ENCODE measurements at places on chromosomes 2 and 18.

DNA sequence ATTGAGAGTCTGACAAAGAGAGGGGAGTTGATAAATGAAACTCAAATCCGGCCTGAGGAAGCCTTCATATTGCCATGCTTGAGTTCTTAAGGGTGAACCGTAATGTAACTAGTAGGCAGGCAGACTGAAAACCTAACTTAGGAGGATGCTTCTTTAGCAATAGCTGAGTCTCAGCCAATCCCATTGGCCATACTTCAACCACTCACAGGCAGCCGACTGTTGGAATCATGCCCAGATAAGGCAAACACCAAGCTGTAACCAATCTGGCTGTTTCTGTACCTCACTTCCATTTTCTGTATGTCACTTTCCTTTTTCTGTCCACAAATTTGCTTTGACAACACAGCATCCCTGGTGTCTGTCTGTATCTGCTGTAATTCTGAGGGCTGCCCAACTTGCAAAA, 39.5 kb downstream of the TPRKB start:
- no peak for DNase-seq

GRCh38 chr18:35060122-35060815, 19.1 kb downstream of the MAPRE2 start:
- no peak for DNase-seq

GRCh38 chr2:241111440-241111805, 9.3 kb upstream of the MTERF4 start:
- DNase-seq: no peak

GRCh38 chr18:46680784-46681695, 24.0 kb upstream of the LOXHD1 start:
- no peak for DNase-seq

DNA sequence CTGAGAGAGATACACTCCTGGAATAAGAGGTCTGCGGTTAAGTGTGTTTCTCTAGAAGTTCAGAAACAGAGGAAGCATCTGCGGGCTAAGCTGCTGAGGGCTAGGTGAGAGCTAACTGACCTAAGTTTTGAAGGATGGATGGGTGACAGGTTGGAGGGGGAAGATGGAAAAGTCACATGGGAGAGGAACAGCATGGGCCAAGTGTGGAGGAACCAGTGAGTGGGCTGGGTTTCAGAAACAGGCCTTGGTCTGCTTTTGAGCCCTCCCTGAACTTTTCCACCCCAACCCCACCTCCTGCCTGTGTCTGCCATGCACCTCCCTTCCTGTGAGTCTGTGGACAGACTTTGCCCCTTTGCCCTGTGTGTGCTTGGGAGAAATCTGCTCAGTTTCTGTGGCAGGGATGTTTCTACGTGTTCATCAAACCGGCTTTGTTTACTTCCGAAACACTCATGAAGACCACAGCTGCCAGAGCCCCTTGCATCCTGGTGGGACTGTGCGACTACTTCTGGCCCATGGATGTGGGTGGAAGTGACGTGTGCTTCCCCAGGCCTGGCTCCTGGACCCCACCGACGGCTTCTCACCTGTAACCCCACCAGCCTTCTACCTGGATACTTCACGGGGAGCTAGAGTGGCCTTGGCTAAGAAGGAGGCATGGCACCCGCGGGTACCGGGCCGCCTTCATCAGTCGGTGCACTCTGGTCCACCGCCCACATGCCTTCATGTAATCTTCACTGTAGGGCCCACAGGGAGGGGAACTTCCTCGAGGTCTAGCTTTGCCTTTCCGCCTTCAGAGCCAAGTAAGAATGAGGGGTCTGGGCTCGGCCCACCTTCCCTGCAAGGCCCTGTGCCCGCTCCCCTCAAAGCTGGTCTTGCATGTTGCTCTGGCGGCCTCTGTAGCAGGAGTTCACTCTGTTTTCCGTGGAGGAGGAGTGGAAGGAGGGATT, 1.4 kb upstream of the HPCAL1 start:
- no peak for DNase-seq

DNA sequence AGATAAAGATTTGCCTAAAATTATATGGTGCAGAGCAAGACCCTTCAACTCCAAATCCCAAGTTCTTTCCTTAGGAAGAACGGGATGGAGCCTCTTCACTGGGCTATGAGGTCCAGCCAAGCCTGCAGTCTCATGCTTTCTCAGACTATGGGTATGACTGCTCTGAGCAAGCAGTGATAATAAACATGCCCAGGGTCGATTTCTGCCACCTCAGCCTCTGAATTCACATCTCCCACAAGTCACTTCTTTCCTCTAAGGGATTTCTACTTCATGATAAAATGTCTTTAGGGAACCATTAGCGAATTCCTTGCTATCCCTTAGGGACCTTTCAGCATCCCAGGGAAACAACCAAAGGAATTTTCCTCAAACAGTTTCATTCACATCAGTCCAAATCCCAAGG, 94.8 kb downstream of the GFPT1 start:
- DNase-seq: no peak

DNA sequence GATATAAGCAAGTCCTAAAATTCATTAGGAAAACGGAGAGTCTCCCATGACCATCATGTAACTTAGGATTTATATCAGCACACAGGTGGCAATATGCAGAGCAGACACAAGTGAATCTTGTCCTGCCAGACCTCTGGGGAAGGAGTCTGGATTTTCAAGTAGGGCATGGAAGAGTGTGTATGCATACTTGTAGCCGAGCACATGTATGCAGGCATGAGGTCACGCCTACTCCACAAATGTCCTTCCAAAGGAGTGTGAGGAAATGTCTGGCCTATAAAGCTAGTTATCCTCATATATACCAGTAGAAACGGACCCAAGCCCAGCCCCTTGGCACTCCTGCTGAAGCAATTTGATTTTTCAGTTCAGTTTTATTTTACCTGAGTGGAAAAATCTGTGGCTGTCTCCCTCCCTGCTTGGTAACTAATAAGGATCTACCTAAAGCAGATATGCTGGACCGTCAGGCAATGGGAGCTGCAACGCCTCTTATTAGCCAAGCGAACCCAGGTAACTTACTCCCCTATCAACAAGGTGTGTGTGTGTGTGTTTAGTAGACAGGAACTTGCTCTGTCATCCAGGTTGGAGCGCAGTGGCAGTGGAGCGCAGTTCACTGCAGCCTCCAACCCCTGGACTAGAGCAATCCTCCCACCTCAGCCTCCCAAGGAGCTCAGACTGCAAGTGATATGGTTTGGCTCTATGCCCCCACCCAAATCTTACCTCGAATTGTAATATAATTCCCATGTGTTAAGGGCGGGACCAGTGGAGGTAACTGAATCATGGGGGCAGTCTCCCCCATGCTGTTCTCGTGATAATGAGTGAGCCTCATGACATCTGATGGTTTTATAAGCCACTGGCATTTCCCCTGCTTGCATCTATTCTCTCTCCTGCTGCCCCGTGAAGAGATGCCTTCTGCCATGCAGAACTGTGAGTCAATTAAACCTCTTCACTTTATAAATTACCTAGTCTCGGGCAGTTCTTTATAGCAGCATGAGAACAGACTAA, 2.8 kb downstream of the STAT1 start:
- no peak for DNase-seq

DNA sequence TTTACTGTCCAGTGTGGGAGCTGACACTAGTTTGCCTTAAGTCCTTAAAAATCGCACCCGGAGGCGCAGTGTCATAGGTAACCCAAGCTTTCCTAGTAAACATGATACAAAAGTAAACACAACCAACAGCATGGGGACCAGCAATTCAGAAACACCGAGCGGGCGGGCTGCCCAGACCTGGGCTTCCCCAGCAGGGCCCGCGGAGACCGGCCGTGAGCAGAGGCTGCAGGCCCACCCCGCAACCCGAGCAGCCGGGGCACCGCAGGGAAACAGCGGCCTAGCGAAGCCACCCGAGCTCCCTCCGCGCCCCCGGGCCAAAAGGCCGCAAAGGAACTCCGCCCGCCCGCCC, 296 bp downstream of the TTC21B start:
- DNase-seq: no peak

- DNase-seq: no peak
These were observed 2.2 kb upstream of the RAX start for GRCh38 chr18:59275406-59275949.

- DNase-seq: no peak
These were observed 209.5 kb downstream of the DPP10 start for GRCh38 chr2:114651933-114652332.

GRCh38 chr18:70513502-70514171, 224.8 kb downstream of the SOCS6 start:
- no peak for DNase-seq

DNA sequence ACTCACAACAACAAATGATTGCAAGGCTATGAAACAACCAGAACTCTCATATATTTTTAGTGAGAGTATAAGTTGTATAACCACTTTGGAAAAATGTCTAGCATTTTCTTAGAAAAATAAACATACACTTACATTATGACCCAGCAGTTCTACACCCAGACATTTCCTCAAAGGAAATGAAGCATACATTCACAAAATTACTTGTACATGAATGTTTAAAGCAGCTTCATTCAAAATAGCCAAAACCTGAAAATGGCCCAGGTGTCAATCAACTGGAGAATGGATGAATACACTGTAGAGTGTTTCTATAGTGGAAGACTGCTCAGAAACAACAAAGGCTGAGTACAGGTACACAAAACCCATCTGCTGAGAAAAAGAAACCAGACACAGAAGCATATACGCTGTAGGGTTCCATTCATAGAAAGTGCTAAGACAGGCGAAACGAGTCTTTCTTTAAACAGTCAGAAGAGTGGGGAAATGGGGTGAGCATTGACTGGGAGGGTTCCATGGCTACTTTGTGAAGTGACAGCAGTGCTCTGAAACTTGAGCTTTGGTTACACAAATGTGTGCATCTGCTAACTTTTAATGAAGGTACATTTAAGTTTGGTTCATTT, 799.0 kb downstream of the DCDC2C start:
- no peak for DNase-seq

GRCh38 chr2:170711196-170711773, 3.9 kb upstream of the SP5 start:
- no peak for DNase-seq

DNA sequence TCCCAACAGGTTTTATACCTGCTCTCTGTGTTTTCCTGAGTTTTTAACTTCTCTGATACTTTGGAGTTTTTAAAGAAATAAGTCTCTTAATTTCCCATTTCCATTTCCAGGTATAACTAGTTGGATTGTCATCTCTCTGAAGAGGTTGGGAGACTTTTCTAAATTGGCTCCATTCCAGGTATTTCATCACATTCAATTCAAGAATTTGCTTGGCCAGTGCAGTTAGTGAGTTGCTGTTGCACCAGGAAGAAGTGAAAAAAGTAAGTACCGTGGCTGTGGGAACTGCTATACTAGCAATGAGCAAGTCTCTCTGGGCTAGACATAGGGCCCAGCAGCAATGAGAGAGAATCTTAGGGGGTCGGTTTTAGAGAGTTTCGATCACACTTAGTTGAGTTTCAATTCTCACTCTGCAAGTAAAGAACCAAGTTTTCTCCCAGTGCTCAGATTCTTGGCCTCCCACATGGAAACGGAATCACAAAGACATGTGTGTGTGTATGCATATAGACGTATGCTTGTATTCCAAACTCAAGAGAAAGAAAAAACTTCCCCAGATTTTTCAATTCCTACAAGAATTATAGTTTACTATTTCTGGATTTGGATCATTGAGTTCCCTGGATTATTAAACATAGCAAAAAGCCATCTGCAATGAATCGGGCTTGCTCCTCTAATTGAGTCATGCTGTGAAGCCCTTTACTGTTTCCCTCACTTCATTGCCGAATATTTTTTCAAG, 894.4 kb downstream of the BCL11A start:
- no peak for DNase-seq

GRCh38 chr2:68418855-68419254, 48.2 kb downstream of the FBXO48 start:
- DNase-seq: no peak

DNA sequence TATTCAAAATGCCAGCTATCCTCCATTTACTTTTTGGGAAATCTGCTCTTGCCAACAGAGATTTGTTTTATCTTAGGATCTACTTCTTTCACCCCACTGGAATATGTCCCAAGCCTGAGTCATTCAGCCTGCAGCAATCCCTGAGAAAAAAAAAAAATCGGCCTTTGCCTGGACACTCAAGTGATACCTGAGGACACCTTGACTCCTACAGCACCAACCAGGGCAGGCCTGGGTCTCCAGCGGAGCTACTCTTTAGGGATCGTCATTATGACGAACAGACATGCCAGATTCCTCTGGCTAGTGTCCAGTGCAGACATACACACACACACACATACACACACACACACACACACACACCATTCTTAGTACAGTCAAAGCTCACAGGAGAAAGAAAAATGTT, 2.2 kb upstream of the UGT1A6 start:
- DNase-seq: no peak

GRCh38 chr2:216371721-216372702, at the start of gene MARCHF4:
TSS of gene MARCHF4 (minus strand) at chr2:216372483. CDS start at chr2:216370260, 2,223 bp downstream.
- peak; percentile 35 for DNase-seq

DNA sequence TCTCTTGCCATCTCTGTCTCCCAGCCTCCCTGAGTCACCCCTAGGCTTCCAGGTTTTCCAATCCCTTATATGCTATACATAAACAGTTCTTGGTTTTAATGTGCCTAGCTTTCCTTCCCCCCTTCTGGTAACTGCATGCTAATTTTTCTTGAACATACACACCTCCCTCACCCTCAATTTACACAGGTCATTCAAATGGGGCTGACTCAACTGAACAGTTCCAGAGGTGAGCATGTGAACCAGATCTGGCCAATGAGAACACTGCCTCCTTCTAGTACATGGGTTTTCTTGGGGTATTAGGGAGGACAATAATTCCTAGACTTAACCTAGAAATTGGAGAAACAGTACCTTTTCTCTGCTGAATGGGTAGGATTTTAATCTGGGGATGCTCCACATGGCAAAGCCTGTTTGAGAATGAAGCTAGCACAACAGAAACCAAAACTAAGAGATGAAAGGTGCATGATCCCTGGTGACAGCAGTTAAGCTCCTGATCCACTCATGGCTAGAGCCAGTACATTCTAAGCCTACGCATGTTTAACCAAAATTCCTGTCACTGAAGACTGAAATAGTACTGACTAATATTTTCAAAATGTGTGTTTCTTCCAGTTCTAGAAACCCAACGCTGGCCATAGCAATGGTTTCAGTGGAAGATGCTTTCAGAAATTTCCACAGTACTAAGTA, 11.8 kb downstream of the SLC25A12 start:
- no peak for DNase-seq

GRCh38 chr2:78263571-78263970, 741.4 kb upstream of the LRRTM4 start:
- no peak for DNase-seq

DNA sequence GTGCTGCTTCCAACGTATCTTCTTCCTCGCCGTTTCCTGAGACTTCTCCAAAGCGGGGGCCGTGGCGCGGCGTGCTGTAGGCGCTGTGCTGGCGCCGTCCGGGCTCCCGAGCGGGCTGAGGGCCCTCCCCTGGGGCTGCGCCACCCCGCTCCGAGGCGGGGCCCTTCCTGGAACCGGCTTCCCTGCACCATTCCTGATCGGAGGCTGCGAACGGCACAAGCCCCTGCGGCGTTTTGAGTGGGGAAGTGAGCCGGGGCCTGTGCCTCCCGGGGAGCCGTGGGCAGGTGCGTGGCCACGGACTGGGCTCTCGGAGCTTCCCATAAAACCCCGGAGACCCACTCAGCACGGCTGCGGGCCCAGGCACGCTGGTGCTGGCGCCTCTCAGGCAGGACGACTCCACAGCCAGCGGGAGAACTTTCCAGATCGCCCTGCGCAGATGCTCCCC, 74.7 kb downstream of the PSMG2 start:
- no peak for DNase-seq
